Activated naive CD8-positive, alpha-beta T cell treated with anti-CD3 and anti-CD28 coated beads, Interleukin-2, amount 10 ng/mL, durations not matched to agents 7 days and 5 days (primary cell): ENCODE measurements at places on chromosomes 4 and X. TPM values are rescaled to one million over a fixed set of nuclear protein-coding genes. Genes with fewer than 3 reads are reported as not detected.

- no peak overlapping the region for H3K4me3 ChIP-seq
- DNase-seq = no peak
- H3K36me3 ChIP-seq = no peaks in the 10 kb centered on the region
- H3K27me3 ChIP-seq = no peaks in the 10 kb centered on the region
- no peak overlapping the region for H3K27ac ChIP-seq
- peaks cover 2% of the 10 kb centered on the region for H3K4me1 ChIP-seq
Measured at GRCh38 chrX:74656079-74656745, 41.8 kb upstream of the RLIM start.

- H3K4me3 ChIP-seq = no peak overlapping the region
- H3K4me1 ChIP-seq = peaks cover 2% of the 10 kb centered on the region
- DNase-seq = no peak
- H3K27ac ChIP-seq = no peak overlapping the region
Measured at GRCh38 chrX:108224727-108225621, 133.4 kb downstream of the ATG4A start.

Gene NDST4
- total RNA-seq = not detected

- no peak for DNase-seq
- H3K4me1 ChIP-seq = peaks cover 20% of the 10 kb centered on the region
- peaks cover 16% of the 10 kb centered on the region for H3K36me3 ChIP-seq
- no peak overlapping the region for H3K27ac ChIP-seq
Measured at GRCh38 chr4:87108142-87108546, 112.3 kb downstream of the KLHL8 start.

DNA sequence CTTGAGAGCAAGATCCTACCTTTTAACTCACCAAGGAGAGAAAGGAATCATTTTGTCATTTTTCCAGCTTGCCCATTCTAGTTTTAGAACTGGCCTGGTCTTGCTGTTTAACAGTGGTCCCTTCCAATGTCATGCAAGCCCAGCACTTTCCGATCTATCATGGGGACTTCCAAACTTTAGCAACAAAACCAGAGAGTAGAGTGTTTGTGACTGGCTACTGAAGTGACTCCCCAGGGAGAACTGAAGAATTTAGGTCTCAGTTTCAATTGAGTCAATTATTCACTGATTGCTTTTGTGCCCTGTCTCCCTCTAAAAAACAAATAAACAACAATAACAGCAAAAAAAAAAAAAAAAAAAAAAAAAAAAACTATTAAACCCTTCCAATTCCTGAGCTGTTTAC lies 108.3 kb downstream of the LHFPL1 start:
- H3K27me3 ChIP-seq = no peaks in the 10 kb centered on the region
- no peak overlapping the region for H3K4me3 ChIP-seq
- H3K4me1 ChIP-seq = no peaks in the 10 kb centered on the region
- no peak overlapping the region for H3K27ac ChIP-seq
- no peaks in the 10 kb centered on the region for H3K36me3 ChIP-seq

Gene FAM9C
- not detected for total RNA-seq

Gene APBB2
- 0.96 TPM for total RNA-seq

DNA sequence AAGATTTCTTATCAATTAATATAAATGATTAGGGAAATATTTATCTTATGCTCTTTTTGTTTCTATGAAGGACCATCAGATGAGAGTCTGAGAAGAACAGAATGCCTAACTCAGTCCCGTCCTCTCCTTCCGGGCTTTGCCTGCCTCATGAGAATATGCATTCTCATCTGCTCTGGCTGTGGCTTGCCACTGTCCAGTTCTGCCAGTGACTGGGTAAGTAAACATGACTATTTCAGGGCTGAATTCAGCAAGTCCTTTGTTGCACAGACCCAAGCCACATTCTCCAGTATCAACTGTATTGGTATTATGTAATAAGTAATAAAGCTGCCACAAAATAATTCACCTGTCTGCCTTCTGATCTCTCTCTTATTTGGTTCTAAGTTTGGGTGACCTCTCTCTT lies 110.7 kb downstream of the WDFY3 start:
- no peaks in the 10 kb centered on the region for H3K27me3 ChIP-seq
- no peaks in the 10 kb centered on the region for H3K36me3 ChIP-seq
- no peaks in the 10 kb centered on the region for H3K4me1 ChIP-seq
- no peak overlapping the region for H3K27ac ChIP-seq

Gene BMP2K
- total RNA-seq = 25.1 TPM

GRCh38 chr4:121796283-121796682 lies 4.8 kb upstream of the EXOSC9 start:
- H3K4me1 ChIP-seq = peaks cover 25% of the 10 kb centered on the region
- peaks cover 2% of the 10 kb centered on the region for H3K36me3 ChIP-seq
- H3K27me3 ChIP-seq = peaks cover 3% of the 10 kb centered on the region
- no peak overlapping the region for H3K27ac ChIP-seq
- no peak overlapping the region for H3K4me3 ChIP-seq

DNA sequence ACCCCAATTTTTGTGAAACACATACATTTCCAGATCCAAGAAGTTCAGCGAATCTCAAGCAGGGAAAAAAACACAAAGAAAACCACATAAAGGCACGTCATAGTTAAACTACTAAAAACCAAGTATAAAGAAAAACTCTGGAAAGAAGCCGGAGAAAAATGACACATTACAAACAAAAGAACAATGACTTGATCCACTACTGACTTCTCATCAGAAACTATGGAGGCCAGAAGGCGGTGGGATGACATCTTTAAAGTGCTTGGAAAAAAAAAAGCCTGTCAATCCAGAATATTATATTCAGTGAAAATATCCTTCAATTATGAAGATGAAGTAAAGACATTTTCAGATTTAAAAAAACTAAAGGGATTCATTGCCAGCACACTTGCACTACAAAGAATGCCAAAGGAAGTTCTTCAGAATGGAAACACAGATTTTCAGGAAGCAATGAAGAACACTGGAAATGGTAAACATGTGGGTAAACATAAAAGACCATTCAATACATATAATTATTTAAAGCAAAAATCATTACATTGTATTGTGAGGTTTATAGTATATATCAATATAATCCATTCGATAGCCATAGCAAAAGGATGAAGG lies 32.6 kb upstream of the PPP2R2C start:
- no peak for DNase-seq
- H3K4me1 ChIP-seq = no peaks in the 10 kb centered on the region
- no peaks in the 10 kb centered on the region for H3K36me3 ChIP-seq
- no peak overlapping the region for H3K27ac ChIP-seq
- no peak overlapping the region for H3K4me3 ChIP-seq

DNA sequence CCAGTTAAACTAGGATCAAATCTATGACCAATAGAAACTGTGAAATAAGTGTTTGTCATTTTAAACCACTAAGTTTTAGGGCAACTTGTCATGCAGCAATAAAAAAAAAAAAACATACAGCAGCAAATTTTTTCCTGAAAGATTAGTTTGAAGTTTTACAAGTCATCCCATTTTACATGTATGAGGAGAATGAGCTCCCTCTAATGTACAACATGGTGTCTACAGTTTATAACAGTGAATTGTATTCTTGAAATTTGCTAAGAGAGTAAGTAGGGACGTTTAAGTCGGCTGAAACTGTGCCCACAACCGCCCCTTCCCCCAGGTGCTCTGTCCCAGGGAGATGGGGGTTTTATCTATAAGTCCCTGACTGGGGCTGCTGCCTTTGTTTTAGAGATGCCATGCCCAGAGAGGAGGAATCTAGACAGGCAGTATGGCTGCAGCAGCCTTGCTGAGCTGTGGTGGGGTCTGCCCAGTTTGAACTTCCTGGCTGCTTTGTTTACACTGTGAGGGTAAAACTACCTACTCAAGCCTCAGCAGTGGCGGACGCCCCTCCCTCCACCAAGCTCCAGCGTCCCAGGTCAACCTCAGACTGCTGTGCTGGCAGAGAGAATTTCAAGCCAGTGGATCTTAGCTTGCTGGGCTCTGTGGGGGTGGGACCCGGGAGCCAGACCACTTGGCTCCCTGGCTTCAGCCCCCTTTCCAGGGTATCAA lies 499.3 kb upstream of the CT83 start:
- no peaks in the 10 kb centered on the region for H3K27me3 ChIP-seq
- H3K4me1 ChIP-seq = no peaks in the 10 kb centered on the region
- H3K4me3 ChIP-seq = no peak overlapping the region
- no peaks in the 10 kb centered on the region for H3K36me3 ChIP-seq

GRCh38 chr4:77006753-77007353 lies 57.3 kb downstream of the SEPTIN11 start:
- peaks cover 33% of the 10 kb centered on the region for H3K4me1 ChIP-seq
- peaks cover 43% of the 10 kb centered on the region for H3K36me3 ChIP-seq
- no peak overlapping the region for H3K4me3 ChIP-seq
- DNase-seq = no peak

DNA sequence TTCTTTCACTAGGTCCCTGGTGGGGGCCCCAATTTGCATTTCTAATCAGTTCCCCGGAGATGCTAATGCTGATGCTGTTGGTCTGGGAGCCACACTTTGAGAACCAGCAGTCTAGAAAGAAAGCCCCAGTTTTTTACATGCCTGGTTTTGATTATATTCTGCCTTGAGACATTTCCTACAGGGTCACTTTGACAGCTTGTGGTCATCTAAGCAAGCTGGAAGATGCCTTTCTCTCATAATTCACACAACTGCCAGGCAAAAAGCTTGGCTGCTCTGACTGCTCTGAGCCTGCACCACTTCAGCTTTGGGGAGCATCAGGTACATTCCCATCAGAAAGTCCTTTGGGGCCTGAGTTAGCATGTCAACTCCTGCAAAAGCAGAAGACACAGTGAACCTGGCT lies 5.9 kb upstream of the PLAC1 start:
- H3K36me3 ChIP-seq = no peaks in the 10 kb centered on the region
- peaks cover 1% of the 10 kb centered on the region for H3K4me1 ChIP-seq
- H3K27ac ChIP-seq = no peak overlapping the region
- peaks cover 10% of the 10 kb centered on the region for H3K27me3 ChIP-seq
- DNase-seq = no peak

Gene PRDM5
- 0.58 TPM for total RNA-seq

Gene PPP2R2C
- not detected for total RNA-seq

Gene RNF212
- total RNA-seq = 8.1 TPM

DNA sequence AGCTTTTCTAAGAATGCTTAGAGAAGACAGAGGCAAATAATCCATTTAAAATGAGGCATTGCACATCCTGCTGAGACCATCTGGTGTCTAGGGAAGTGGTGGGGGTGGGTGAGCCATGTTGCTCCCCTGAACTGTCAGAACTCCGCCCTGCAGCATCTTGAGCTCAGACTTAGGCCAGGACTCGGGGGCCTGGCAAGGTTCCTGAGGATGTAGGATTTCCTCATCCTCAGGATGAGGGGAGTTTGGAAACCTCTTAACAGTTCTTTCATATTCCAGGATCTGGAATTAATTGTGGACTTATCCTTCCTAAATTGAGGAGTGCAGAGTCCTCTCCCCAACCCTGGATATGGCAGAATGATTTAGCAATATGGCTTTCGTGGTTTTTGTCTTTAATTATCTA lies 6.6 kb downstream of the TLL1 start:
- H3K27me3 ChIP-seq = peaks cover 19% of the 10 kb centered on the region
- H3K36me3 ChIP-seq = no peaks in the 10 kb centered on the region
- no peak overlapping the region for H3K27ac ChIP-seq
- no peak for DNase-seq

DNA sequence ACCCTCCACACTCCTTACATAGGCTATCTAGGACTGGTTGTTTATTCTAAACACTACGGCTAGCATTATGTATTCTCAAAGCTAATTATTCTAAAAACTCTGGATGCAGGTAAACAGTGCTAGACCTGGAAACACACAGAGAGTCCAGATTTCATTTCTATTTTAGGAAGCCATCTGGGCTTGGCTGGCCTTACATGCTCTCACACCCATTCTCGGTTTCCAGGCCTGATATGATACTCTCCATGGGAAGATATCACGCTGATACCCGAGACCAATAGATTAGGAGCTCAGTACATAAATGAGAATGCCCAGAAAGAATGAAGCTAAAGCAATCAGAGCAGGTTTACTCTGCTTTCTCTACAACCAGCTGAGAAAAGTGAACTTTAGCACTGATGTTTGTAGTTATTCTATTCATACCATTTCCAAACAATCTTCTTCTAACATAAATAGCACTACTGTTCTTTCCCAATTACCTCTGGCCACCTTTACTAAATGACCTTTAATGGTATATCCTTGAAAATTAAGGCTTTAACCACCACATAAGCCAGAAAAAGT lies 973.3 kb downstream of the PCDH18 start:
- no peaks in the 10 kb centered on the region for H3K27me3 ChIP-seq
- no peak overlapping the region for H3K27ac ChIP-seq
- H3K4me3 ChIP-seq = no peak overlapping the region
- no peaks in the 10 kb centered on the region for H3K36me3 ChIP-seq

Gene DCAF8L2
- not detected for total RNA-seq

Gene RAB40AL
- 0.33 TPM for total RNA-seq

Gene SLC38A5
- total RNA-seq = 62.6 TPM

Gene IL13RA2
- total RNA-seq = not detected

GRCh38 chr4:39637586-39638353 lies 895 bp downstream of the SMIM14 start:
- peaks cover 15% of the 10 kb centered on the region for H3K4me1 ChIP-seq
- DNase-seq = peak; percentile 45
- no peaks in the 10 kb centered on the region for H3K36me3 ChIP-seq
- H3K4me3 ChIP-seq = peak overlapping the region; percentile 93

Gene ZNF280C
- total RNA-seq = 5.6 TPM

GRCh38 chr4:146260521-146260920 lies 46.2 kb downstream of the REELD1 start:
- H3K27me3 ChIP-seq = no peaks in the 10 kb centered on the region
- H3K4me3 ChIP-seq = no peak overlapping the region
- DNase-seq = no peak
- no peak overlapping the region for H3K27ac ChIP-seq
